ENCODE measurements at places on chromosomes 16 and 17.

DNA sequence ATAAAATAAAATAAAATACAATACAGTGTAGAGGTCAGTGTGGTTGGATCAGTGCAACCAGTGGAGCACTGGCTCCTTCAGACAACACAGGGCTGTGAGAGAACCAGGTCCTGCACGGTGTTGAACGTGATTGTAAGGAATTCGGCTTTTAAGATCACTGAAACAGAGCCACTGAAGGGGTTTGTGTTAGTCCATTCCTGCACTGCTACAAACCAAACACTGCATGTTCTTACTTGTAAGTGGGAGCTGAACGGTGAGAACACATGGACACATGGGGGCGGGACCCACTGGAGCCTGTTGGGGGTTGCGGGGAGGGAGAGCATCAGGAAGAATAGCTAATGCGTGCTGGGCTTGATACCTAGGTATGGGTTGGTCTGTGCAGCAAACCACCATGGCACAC lies 193.2 kb upstream of the AXIN2 start:
- no peak for DNase-seq

DNA sequence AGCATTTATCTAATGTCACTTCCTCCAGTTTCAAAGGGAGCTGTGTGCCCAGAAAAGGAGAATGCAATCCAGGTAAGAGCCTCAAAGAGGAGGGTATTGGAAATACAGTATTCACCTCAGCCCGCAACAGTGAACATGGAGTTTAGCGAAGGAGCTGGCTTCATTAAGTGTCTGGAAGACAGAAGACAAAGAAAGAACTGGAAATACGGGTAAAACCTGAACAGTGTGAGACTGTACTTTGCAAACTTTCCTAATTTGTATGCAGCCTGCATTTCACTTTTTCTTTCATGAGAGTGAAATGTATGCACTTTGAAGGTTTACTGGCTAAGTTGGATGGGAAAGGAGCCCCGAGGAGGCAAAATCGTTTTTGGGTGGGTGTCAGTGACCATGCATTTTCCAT lies 478.4 kb downstream of the HS3ST3B1 start:
- DNase-seq, result no peak

DNA sequence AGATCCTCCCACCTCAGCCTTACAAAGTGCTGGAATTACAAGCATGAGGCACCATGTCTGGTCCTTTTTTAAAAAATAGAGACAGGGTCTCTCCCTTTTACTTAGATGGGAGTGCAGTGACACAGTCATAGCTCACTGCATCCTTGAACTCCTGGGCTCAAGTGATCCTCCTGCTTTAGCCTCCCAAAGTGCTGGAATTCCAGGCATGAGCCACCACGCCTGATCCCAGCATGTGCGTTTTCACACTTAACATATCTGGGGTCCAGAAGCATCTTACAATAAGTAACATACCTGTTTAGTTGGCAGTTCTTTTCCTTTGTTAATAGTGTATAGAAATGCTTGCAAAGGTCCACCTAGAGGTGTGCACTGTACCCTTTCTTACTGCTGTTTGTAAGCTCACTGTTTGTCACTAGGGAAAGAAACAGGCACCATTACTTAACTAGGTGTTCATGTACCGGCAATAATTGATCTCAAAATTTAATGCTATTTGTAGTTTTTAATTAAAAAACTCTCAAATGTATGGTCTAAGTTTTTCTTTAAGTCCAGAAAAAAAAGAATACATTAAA lies 221.7 kb downstream of the RPTOR start:
- no peak for DNase-seq

- peak; percentile 65 for DNase-seq
Observed at GRCh38 chr17:50331085-50331791, 14.7 kb upstream of the XYLT2 start.

GRCh38 chr16:14109782-14110727 lies 38.9 kb downstream of the MRTFB start:
- DNase-seq, result no peak

GRCh38 chr17:39165841-39166349 lies at the start of gene ARL5C:
Gene ARL5C, minus strand, starts transcription at chr17:39166161. Its CDS starts 401 bp downstream, at chr17:39165760.
- no peak for DNase-seq

- DNase-seq, result no peak
Observed at GRCh38 chr16:50457979-50458491, 89.2 kb upstream of the BRD7 start.

DNA sequence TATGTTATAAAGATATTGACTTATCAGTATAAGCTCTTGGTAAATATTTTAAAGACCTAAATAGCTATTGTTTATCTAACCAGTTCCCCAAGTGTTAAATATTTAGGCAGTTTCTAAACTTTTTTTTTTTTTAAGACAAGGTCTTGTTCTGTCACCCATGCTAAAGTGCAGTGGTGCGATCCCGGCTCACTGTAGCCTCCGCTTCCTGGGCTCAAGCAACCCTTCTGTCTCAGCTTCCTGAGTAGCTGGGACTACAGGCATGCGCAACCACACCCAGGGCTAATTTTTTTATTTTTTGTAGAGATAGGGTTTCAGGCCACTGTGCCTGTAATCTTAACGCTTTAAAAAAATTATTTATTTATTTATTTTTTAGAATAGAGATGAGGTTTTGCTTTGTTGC lies 43.5 kb downstream of the SNX29 start:
- DNase-seq, result no peak

- no peak for DNase-seq
Observed at GRCh38 chr16:56994311-56994710, 5.0 kb downstream of the NLRC5 start.

DNA sequence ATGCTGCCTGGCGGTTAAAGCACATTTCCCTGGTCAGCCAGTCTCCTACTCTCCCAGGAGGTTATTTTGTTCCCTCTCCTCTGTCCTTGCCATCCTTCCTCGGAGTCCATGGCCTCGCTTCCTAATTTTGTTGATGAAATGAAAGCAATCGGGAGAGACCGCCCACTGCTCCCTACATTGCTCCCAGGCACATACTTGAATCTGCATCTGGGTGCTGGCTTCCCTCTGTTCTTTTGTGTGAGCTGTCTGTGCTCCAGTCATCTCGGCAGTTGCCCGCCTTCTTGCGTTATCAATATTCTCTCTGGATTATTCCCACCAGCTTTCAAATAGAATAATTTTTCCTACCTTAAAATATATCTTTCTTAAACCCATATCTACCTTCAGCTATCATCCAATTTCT lies 11.1 kb downstream of the KRT23 start:
- DNase-seq, result no peak
